ENCODE measurements at places on chromosomes 6 and 20.

DNA sequence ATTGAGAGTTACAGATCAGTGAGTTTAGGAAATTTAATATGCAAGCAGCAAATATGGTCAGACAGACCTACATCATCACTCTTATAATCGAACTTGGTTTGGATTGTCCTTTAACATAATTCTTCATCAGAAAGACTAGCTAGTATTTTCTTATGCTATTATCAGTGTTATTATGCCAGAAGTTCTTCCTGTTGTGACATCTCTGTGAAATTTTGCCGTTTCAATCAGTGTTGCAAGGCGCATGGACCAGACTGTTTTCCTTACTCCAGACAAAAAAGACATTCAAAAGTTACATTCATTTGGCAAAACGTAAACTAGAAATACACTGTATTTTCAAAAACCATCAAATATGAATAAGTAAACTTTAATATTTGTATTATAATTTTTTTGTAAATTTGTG is 5.7 kb upstream of the TENT5A start:
- no peak for DNase-seq

DNA sequence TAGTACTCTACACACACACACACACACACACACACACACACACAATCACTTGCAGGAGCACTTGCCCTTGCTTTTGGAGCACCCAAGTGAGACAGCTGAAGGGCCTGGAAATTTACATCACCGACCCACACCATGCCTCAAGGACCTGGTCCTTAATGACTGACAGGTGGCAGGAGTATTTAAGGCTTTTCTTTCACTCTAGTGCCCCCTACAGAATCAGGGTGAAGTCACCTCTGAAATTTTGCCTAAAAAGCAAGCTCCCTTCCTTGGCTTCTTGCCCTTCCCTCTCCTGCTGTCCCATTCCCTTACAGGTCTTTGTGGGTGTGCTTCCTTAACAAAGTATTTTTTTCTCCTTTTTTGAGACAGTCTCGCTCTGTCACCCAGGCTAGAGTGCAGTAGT is 353.5 kb upstream of the IRAK1BP1 start:
- DNase-seq = no peak

DNA sequence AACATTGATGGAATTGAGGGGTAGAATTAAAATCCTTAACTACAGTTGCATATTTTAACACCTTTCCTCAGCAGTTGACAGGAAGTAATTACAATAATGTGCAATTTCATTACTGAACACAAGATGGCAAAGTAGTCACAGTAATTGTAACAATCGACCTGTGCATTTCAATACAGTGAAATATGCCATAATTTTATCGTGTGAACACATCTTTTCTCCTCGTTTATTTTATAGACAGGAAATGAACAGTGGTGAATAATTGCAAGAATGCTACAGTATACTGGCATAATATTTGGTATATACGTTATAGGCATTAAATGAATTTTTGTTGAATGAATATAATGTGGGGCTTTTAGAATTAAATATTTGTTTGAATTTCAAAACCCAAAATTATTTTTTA is 25.0 kb downstream of the CYB5R4 start:
- DNase-seq = peak; percentile 62

- no peak for DNase-seq
These were observed 302.6 kb upstream of the MANEA start for GRCh38 chr6:95274686-95275235.

GRCh38 chr6:46993846-46994245 is 48.3 kb downstream of the ADGRF1 start:
- DNase-seq = no peak

- no peak for DNase-seq
These were observed 30.3 kb downstream of the KIF13A start for GRCh38 chr6:17957086-17957485.

DNA sequence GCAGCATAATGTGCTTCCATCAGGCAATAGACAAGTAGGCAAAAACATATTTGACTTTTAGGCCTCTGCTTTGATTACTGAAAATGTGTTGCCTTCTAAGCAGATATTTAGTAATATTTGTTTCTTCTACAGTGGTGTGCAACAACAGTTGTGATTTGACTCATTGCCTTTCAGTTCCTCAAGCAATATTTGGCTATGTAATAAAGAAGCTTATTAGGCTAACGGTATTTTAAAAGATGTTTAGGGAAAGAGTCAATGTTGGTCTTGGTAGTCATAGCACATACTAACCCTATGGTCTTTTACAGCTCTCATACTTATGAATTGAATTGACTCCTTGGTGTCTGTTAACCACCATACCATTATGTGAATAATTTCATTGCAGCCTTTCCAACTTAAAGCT is 124.1 kb downstream of the GRIK2 start:
- no peak for DNase-seq

DNA sequence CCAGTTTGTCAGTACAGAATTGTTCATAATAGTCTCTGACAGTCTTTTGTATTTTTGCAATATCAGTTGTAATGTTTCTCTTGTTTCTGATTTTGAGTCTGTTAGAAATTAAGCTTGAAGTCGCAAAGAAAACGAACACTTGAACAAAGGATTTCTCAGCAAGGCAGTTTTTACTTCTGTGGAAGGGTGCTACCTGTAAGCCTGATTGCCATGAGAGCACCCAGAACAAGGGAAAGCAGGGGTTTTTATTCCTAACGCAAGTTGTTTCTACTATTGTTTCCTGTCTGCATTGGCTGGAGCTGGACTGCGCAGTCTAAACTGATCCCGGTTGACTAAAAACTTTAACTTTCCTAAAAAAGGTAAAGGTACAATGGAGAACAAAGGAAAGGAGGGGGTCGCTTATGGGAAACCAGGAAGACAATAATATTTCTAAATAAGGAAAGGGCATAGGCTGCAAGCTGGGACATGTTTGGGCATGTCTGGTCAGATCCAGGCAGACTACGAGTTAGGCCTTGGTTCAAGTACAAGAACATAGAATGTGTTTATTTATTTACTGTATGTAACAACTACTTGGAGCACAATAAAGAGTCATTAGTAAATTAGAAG is 28.5 kb downstream of the HLA-B start:
- no peak for DNase-seq

- no peak for DNase-seq
These were observed 72.0 kb upstream of the DUSP22 start for GRCh38 chr6:220312-220711.

DNA sequence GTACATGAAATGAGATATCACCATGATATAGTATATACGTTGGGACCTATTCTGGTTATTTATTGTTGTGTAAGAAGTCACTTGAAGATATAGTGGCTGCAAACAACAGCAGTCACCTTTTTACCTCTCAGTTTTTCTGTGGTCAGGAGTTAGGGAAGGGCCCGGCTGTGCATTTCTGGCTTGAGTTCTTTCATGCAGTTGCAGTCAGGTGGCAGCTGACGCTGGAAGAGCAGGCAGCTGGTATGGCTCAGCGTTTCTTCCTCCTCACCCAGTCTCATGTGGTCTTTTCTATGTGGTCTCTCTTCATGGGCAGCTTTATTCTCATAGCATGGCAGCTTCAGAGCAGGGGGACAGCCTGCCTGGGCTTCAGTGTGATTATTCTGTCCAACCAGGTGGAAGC is 154.4 kb downstream of the PLCB4 start:
- no peak for DNase-seq

Data from B cell (primary cell).